ENCODE measurements at places on chromosomes 12 and 14.

DNA sequence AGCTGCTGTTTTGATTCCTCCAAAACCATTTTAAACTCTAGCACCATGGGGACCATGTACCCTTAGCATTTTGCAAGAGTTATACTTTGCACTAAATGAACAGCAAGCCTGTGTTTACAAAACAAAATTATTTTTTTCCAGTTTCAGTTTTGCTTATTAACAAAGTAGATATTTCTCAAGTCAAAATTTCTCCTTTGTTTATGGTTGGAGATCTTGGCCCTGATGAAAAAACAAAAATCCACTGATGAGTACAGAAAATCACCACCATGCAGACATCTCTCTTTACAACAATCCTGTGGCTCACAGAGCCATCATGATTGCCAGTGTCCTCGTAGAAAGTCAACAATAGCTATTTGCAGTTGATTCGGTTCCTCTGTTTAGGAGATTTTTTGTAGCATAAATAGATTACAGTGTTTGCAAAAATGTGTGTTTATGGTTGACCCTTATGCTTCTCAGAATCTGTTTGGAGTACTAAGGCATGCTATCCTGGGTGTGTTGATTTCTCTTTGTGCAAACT, 201.1 kb upstream of the NUDT4 start:
- DNase-seq: no peak

GRCh38 chr12:4943067-4943937, 33.6 kb downstream of the KCNA1 start:
- DNase-seq: no peak

- DNase-seq: no peak
These were observed 190.6 kb downstream of the SLC2A13 start for GRCh38 chr12:39915249-39915648.

DNA sequence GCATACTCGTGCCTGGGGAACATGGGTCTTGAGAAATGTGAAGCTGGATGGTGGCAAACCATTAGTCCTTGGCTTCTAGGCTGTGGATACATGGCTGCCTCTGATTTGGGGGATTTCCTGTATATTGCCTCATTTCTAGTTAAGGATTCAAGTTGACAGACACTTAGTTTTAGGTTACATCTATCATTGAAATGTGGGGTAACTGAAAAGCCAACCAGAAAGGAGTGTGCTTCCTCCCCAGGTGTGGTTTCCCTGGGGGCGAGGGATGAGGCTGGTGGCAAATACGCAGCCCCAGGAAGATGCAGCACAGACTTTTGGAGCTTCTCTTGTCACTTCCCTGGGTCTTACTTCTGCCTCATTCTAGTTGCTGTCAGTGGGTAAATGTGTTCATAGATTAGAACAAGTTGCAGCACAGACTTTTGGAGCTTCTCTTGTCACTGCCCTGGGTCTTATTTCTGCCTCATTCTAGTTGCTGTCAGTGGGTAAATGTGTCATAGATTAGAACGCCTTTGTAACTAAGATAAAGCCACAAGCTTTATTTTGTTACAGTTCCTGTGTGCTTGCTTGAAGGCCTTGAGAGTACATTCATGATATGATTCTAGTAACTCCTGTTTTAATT, 85.1 kb downstream of the BORCS5 start:
- no peak for DNase-seq

- DNase-seq: no peak
These were observed 2.4 kb upstream of the GPR65 start for GRCh38 chr14:88002421-88003075.

- DNase-seq: no peak
These were observed 84.1 kb upstream of the SLC38A2 start for GRCh38 chr12:46456356-46457334.

Data from esophagus squamous epithelium (tissue), 5 donors.